ENCODE measurements at places on chromosomes 16 and 17.

DNA sequence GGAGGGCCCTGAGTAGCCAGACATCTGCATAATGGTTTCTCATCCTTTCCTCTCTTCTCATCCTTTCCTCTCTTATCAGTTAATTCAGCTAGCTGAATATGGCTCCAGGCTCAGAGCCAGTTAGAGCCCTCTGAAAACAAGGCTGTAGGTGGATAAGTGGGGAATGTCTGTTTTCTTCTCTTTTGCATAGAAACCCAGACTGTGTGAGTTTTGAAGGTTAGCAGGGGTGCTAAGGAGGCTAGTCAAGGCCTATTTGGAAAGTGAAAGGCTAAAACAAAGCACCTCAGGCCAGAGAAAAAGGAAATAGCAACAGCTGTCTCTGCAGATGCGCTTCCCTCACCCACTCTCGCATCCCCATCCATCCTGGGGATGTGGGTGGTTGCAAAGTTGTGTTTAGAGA, 420.9 kb downstream of the SHISA9 start:
- DNase-seq = no peak

- no peak for DNase-seq
Observed at GRCh38 chr17:74452033-74452840, 14.2 kb upstream of the CD300A start.

DNA sequence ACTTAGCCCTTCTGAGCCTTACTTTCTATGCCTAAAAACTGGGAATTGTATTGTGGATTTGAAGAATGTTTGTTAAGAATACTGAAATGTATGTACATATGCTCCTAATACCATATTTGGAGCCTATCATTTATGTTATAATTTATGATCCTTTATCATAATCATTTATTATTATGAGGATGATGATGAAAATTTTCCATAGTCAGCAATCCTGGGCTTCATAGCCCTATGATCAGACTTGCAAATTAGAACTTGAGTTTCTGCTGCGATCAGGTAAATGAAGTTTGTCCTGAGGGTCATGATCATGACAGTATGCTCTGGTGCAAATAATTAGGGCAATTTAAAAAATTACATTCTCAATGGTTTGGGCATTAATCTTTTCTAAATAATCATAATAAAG, 147.4 kb downstream of the CA10 start:
- no peak for DNase-seq

GRCh38 chr17:40705584-40705983, 2.0 kb upstream of the KRT24 start:
- DNase-seq = no peak

GRCh38 chr17:54180950-54181349, 358.2 kb downstream of the KIF2B start:
- DNase-seq = no peak

- no peak for DNase-seq
Observed at GRCh38 chr16:81652798-81653505, 126.1 kb upstream of the PLCG2 start.

DNA sequence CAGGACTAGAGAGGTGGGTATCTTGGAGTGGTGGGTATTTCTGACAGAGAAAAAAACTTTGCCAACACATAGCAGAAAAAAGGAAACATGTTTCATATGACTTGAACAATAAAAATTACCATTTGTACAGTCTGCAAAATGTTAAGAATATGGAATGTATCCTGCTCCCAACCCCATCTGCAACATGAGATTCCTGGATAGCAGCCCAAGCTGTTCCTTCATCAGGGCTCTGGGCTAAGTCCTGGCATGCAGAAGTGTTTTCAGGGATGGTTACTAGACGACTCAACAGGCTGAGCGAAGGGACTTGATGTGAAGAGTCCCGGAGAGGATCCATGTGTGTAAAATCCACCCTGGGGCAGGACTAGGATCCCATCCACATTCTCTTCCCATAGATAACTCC, 121.0 kb upstream of the IRX3 start:
- no peak for DNase-seq

- DNase-seq = no peak
Observed at GRCh38 chr16:79593754-79594153, 6.8 kb downstream of the MAF start.

GRCh38 chr16:48499923-48500381, 110.0 kb downstream of the N4BP1 start:
- no peak for DNase-seq

DNA sequence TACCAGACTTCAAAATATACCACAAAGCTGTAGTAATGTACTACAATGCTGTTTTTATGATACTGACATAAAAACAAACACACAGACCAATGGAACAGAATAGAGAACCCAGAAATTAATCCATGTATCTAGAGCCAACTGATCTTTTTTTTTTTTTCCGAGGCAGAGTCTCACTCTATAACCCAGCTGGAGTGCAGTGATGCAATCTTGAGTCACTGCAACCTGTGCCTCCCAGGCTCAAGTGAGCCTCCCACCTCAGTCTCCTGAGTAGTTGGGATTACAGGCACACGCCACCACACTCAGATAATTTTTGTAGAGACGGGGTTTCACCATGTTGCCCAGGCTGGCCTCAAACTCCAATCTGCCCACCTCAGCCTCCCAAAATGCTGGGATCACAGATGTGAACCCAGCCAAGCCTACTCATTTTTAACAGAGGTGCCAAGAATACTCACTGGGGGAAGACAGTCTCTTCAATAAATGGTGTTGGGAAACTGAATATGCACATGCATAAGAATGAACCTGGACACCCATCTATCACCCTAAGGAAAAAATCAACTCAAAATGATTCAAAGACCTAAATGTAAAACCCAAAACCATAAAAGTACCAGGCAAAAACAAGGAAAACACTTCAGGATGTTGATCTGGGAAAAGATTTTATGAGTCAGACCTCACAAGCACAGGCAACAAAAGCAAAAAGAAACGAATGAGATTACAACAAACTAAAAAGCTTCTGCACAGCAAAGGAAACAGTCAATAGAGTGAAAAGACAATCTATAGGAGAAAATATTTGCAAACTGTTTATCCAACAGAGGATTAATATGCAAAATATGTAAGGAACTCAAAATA, 63.1 kb downstream of the STX8 start:
- no peak for DNase-seq

- no peak for DNase-seq
Observed at GRCh38 chr16:22673421-22673831, 140.5 kb upstream of the HS3ST2 start.
